ENCODE measurements at places on chromosomes 6 and 20.

GRCh38 chr20:37693635-37694626, at the start of gene CTNNBL1:
TSS of gene CTNNBL1 (plus strand) at chr20:37694030. CDS start at chr20:37694123, 93 bp downstream.
- peak; percentile 95 for DNase-seq

- no peak for DNase-seq
Observed at GRCh38 chr6:10210052-10210451, 204.8 kb downstream of the TFAP2A start.

DNA sequence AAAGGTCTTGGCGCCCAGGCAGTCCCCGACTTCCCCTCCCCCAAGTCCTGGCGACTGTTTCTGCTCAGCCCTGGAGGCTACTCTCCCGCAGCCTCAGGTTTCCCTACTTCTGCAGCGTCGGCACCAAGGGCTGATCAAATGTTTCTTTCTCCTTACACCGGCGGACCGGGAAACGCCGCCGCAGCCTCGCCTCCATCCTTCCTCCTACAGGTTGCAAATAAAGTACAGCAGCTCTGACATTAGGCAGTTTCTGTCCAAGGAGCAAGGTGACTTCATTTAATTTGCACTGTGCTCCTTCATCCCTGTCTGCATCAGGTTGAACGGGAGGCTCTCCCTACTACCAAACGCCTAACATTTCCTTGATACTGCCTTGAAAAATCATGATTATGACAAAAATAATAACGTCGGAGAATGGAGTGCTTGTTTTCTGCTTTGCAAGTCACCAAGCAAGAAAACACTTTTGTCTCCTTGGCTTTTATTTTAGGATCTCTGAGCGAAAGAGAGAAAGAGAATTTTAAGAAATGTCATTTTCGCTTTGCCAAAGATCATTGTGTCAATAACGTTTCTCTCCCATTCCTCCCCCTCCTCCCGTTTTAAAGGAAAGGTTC, 1.0 kb downstream of the CLIC5 start:
- DNase-seq: no peak

DNA sequence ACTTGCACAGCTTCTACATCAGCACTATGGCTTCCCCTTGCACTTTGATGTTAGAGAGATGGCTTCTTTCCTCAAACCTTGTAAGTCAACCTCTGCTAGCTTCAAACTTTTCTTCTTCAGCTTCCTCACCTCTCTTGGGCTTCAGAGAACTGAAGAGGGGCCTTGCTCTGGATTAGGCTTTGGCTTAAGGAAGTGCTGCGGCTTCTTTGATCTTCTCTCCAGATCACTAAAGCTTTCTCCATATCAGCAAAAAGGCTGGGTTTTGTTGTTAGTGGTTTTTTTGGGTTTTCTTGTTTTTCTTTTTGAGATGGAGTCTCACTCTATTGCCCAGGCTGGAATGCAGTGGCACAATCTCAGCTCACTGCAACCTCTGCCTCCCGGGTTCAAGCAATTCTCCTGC, 24.0 kb downstream of the CDK5RAP1 start:
- no peak for DNase-seq

DNA sequence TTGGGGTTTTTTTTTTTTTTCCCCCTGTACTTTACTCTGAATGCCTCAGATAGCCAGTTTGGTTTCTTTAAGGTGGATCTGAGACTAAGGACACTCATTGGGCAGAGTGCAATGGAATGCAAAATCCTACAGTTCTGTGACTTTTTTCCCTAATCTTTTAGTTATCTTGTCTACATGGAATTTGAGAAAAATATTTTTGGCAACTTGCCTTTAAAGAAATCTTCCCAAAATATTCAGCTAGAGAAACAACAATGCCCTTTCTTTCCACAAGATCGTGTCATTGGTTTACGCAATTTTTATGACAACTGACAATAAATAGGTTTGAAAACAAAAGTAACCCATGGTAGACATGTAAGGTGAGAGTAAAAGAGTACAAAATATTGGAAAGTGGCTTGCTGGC, 171.7 kb upstream of the LAMP5 start:
- DNase-seq: no peak

- DNase-seq: no peak
Observed at GRCh38 chr6:71103130-71103529, 146.3 kb upstream of the B3GAT2 start.

DNA sequence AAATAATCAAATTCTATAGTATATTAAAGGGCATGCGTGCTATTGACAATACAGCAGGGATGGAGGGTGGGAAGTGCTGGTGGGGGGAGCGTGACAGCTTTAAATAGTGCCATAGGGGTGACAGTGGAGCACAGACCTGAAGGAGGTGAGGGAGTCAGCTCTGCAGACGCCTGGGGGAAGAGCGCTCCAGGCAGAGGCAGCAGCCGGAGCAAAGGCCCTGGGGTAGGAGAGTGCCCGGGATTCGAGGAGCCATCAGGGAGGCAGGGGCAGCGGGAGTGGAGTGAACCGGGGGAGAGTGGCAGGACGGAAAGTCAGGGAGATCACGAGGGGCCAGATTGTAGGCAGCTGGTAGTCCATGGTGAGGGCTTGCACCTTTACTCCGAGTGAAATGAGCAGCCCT, 78.4 kb upstream of the CCDC167 start:
- DNase-seq: no peak

DNA sequence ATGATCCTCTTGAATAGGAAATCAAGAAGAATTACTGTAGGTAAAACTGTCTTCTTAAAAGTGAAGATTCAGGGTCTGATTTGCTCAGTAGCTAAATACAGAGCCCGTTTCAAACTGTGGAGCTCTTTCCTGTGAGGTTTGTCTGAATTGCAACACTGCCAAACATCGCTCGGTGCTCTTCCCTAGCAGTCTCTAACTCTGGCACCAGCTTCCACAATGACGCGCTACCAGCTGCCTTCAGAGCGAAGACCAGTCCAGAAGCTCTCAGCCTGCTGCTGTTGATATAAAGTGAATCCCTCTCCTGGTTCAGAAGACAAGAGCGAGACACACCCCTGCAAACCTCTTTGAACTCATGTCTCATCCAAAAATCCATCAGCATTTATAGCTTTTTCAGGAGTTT, 447.0 kb downstream of the LMBRD1 start:
- DNase-seq: no peak

DNA sequence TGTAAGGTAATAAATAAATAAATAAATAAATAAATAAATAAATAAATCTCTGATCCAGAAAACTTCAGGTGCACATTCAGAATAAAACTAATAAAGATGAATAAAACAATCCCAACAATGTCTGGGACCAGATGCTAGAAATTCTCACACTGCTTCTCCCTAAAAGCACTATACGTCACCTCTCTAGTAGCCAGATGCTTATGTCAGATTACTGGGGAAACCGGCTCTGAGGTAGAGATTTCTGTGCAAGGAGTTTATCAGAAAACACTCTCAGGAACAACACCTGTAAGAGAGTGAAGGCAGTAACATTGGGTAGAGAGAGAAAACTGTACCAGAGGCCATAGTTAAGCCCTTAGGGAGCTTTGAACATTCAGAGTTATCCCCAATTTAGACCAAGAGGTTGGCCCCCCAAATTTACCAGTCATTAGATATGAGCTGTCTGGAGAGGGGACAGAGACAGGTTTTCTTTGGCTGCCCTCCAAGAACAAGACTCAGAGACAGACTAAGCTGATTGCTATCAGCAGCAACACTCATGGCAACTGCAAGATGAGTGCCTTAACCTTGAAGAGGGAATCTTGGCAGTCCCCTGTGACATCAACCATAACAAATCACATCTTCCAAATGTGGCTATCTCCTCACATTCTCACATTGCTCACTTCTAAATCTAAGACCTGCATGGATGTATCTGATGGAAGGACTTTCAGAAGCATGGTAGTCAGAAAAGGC, 151.2 kb upstream of the BMP5 start:
- DNase-seq: no peak

DNA sequence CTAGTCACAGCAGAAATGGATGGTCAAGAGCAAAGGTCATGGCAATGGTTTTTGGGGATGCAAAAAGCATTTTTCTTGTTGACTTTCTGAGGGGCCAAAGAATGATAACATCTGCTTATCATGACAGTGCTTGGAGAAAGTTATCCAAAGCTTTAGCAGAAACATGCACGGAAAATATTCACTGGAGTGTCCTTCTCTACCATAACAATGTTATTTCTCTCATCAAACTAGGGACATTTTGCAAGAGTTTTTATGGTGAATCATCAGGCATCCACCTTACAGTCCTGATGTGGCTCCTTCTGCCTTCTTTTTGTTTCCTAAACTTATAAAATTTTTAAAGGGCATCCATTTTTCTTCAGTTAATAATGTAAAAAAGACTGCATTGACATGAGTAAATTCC, 302.3 kb downstream of the HIVEP2 start:
- DNase-seq: no peak

DNA sequence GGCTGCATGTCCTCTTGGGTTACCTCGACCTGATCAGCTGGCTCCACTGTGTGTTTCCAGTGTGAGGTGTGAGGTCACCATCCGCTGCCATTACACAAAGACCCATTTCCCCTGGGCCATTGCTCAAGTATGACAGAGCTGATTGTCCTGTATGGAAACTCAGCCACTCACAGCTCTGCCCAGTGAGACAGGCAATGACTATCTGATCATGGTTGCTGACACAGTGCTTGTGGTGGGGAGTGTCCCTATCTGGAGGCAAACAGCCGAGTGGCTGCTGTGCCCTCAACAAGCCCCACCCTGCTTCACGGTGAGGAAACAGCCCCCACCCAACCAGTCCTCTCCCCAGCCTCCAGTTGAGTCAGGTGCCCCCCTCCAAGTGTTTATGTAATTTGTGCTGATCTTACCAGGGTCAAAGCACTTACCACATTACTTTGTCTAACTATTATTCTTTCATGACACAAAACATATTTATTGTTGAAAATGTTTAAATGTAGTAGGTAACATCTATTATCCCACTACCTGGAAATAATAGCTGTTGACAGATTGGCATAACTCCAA, 11.7 kb upstream of the MAPK13 start:
- DNase-seq: no peak

GRCh38 chr20:17636523-17637412, 45.3 kb downstream of the RRBP1 start:
- DNase-seq: no peak

- DNase-seq: no peak
Observed at GRCh38 chr6:158780988-158781691, 38.0 kb downstream of the EZR start.

DNA sequence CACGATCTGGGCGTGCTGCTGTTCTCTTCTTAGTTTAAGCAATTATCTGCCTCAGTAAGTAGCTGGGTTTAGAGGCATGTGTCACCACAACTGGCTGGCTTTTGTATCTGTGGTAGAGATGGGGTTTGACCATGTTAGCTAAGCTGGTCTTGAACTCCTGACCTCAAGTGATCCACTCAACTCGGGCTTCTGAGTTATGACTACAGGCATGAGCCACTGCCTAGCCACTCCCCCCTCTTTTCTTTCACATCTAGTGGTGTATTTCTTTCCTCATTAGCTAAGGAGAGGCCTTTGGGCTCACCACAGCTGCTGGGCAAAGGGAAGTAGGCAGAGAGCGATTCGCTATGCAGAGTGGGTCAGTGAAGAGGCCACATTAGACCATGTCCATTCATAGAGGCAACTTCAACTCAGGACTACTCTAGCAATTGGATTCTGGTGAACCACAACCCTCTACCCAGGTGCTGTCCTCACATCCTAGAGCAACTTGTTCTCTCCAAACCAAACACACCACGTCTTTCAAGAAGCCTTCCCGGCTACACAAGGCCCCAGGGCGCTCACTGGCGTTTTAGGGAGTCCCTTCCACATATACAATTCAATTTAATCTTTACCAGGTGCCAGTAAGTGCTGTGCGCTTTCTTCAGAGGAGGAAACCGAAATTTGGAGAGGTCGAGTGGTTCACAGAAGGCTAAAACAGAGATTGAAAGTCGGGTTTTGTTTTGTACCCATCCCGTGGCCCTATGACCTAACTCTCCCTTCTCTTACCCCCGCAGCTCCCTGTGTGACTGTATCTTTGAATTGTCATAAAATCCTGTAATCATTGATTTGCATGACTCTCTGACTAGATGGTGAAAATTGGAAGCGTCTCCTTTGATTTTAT, 26.5 kb upstream of the GFOD1 start:
- DNase-seq: no peak

- no peak for DNase-seq
Observed at GRCh38 chr6:163017801-163018200, 290.0 kb downstream of the PACRG start.

GRCh38 chr6:109790131-109790530, 99.0 kb downstream of the FIG4 start:
- DNase-seq: no peak

GRCh38 chr6:141744971-141745370, 387.8 kb upstream of the GJE1 start:
- DNase-seq: no peak

- no peak for DNase-seq
Observed at GRCh38 chr6:21594416-21595281, 1.1 kb downstream of the SOX4 start.

DNA sequence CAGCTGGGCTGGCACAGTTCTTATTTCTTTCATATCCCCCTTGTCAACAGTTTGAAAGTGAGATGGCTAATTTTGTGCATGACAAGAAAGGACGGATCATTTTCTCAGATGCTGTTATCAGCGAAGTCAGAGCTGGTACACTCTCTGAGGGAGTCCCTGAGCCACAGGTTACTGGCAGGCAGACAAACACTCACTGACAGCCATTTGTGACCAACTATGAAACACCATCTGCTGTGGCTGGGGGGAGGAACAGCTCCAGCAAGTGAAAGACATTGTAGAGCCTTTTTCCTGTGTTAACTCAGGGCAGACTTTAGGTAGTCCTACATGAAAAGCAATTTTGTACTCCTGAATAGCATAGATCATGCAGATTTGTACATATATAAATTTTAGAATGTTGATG, 22.2 kb downstream of the OLIG3 start:
- no peak for DNase-seq

- no peak for DNase-seq
Observed at GRCh38 chr20:14986026-14986655, 648.7 kb upstream of the FLRT3 start.

DNA sequence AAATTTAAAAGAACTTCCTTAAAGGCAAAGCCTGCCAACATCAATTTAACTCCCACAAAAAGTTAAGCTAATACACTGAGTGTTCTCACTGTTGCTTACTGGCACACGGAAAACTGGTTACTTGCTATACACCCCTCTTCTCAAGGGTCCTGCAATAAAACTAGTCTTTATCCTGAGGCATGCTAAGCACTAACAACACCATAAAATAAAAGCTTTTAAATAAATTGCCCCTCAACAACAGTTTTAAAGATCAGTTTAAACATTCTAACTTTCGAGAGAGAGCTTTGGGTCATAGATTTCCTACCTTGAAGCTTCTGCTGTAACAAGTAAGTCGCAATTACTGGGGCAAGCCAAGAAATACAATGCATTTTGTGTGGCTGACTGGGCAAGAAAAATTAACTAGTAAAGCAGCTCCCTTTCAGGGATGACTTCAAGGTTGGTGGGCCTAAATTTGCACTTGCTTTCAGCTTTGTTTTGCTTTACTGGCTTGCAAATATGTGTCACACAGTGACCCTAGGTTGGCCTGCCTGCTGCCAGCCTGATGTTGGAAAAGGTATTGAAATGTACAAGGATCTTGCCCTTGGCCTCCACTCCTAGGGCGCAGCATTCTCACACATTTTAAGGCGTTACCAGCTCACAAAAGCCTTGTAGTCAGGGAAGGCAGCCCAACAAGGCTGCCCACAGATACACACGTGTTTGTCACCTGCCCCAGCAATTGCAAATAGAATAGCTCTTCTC, 4.0 kb upstream of the HEY2 start:
- no peak for DNase-seq

- DNase-seq: peak; percentile 60
Observed at GRCh38 chr6:156430386-156430785, 346.8 kb upstream of the ARID1B start.
